Smooth muscle cell of trachea (primary cell): ENCODE measurements at places on chromosomes 7 and 10. TPM values are rescaled to one million over a fixed set of nuclear protein-coding genes. Genes with fewer than 3 reads are reported as not detected.

The FGFBP3 gene
- 0.44 and 0.50 TPM in 2 replicates for total RNA-seq

The TMEM184A gene
- total RNA-seq, result not detected in 2 replicates

The IDE gene
- total RNA-seq, result 22.8 and 24.3 TPM in 2 replicates

The NUTM2A gene
- total RNA-seq, result 0.29 and 2.3 TPM in 2 replicates

The ANKRD1 gene
- 0.17 and 2.6 TPM in 2 replicates for total RNA-seq

The PRKCQ gene
- 0.17 TPM in 1 of 2 replicates, not detected in the other for total RNA-seq

The OPN1SW gene
- total RNA-seq, result not detected in 2 replicates

The ZNF365 gene
- total RNA-seq, result 2.9 and 3.8 TPM in 2 replicates

The C10orf143 gene
- 0.87 and 1.2 TPM in 2 replicates for total RNA-seq

The CYP2E1 gene
- total RNA-seq, result 0.33 and 0.44 TPM in 2 replicates

The GRB10 gene
- total RNA-seq, result 31.9 and 45.5 TPM in 2 replicates

The CALML3 gene
- total RNA-seq, result not detected in 2 replicates

The ANK3 gene
- total RNA-seq, result 0.99 and 4.5 TPM in 2 replicates

The GIMAP4 gene
- 2.0 TPM in 1 of 2 replicates, not detected in the other for total RNA-seq

The TMEM140 gene
- total RNA-seq, result 14.1 and 30.1 TPM in 2 replicates

The OR2A42 gene
- 0.15 TPM in 1 of 2 replicates, not detected in the other for total RNA-seq

The GPR37 gene
- total RNA-seq, result 1.7 and 4.5 TPM in 2 replicates

The TYSND1 gene
- total RNA-seq, result 12.1 and 19.0 TPM in 2 replicates

The HTR5A gene
- total RNA-seq, result not detected in 2 replicates

The TMEM176A gene
- total RNA-seq, result 0.33 TPM in 1 of 2 replicates, not detected in the other

The ATRNL1 gene
- 0.66 and 1.5 TPM in 2 replicates for total RNA-seq

The PON3 gene
- not detected in 2 replicates for total RNA-seq

The FANK1 gene
- 1.3 and 3.1 TPM in 2 replicates for total RNA-seq

The C10orf53 gene
- total RNA-seq, result not detected in 2 replicates

The DENND11 gene
- total RNA-seq, result 6.8 and 7.7 TPM in 2 replicates

The TMEM254 gene
- total RNA-seq, result 6.4 and 10.8 TPM in 2 replicates

The TEX47 gene
- total RNA-seq, result not detected in 2 replicates

The LIPJ gene
- 0.17 TPM in 1 of 2 replicates, not detected in the other for total RNA-seq

The HOXA9 gene
- total RNA-seq, result 0.15 TPM in 1 of 2 replicates, not detected in the other

The SEMA4G gene
- 1.0 and 2.3 TPM in 2 replicates for total RNA-seq

The SH2D4B gene
- total RNA-seq, result not detected in 2 replicates

The HOXA1 gene
- 0.44 and 1.2 TPM in 2 replicates for total RNA-seq

The BHLHA15 gene
- 1.7 TPM in 1 of 2 replicates, not detected in the other for total RNA-seq

The CFTR gene
- not detected in 2 replicates for total RNA-seq

The SFTPA1 gene
- not detected in 2 replicates for total RNA-seq

The NEUROG3 gene
- not detected in 2 replicates for total RNA-seq

The ATOH7 gene
- 0.17 TPM in 1 of 2 replicates, not detected in the other for total RNA-seq

The GUSB gene
- 23.5 and 28.7 TPM in 2 replicates for total RNA-seq

The NHLRC2 gene
- total RNA-seq, result 8.4 and 12.8 TPM in 2 replicates

The ERVW-1 gene
- total RNA-seq, result not detected in 2 replicates

The CYP3A4 gene
- total RNA-seq, result not detected in 2 replicates

The FEZF1 gene
- total RNA-seq, result not detected in 2 replicates

The PIP gene
- not detected in 2 replicates for total RNA-seq

The UPK3B gene
- 0.44 TPM in 1 of 2 replicates, not detected in the other for total RNA-seq

The ENTPD1 gene
- 0.50 and 1.6 TPM in 2 replicates for total RNA-seq

The ADAP1 gene
- total RNA-seq, result 0.44 and 2.6 TPM in 2 replicates

The PCGF6 gene
- total RNA-seq, result 9.4 and 14.8 TPM in 2 replicates

The TSPAN33 gene
- 0.15 and 0.17 TPM in 2 replicates for total RNA-seq

The FAM13C gene
- total RNA-seq, result 2.5 and 3.3 TPM in 2 replicates
